ENCODE measurements at places on chromosomes 7 and 10.

GRCh38 chr7:155348806-155349205 is 51.1 kb downstream of the INSIG1 start:
- no peak for DNase-seq

- DNase-seq: no peak
Measured at GRCh38 chr7:30266686-30267085, 17.7 kb upstream of the ZNRF2 start.

GRCh38 chr10:101997803-101998202 is 58.2 kb downstream of the ARMH3 start:
- DNase-seq: no peak

GRCh38 chr10:101818872-101819633 is 809 bp upstream of the OGA start:
- DNase-seq: no peak

GRCh38 chr7:42017349-42017986 is 219.5 kb downstream of the GLI3 start:
- no peak for DNase-seq

- DNase-seq: no peak
Measured at GRCh38 chr10:80191589-80192270, 13.6 kb downstream of the ANXA11 start.

- no peak for DNase-seq
Measured at GRCh38 chr10:33721509-33721908, 387.0 kb upstream of the NRP1 start.

DNA sequence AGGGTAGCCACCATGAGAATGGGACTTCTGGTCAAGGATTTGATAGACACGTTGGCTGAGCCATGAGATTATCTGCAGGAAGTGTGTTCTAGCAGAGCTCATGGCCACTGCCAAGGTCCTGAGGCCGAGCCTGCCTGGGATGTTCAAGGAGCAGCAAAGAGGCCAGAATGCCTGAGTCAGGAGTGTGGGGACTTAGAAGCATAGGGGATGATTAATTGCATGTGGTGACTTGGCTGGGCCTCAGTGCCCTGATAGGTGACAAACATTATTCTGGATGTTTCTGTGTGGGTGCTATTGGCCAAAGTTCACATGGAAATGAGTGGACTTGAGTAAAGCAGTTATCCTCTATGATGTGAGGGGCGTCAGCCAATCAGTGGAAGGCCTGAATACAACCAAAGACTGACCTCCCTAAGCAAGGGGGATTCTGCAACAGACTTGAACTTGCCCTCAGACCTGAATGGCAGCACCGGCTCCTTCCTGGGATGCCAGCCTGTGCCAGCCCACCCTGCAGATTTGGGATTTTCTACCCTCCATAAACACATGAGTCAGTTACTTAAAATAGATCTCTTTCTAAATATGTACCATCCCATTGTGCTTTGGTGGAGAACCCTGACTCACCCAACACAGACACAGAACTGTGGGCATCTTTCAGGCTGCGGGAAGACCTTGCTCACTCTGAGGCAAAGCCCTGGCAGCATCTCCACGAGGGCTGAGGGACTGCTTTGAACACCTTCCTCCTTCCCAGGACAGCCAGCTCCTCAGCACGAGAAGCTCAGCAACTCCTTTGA is 363.9 kb upstream of the MGMT start:
- peak; percentile 76 for DNase-seq

GRCh38 chr7:70952311-70952710 is 179.6 kb upstream of the GALNT17 start:
- no peak for DNase-seq

- peak; percentile 87 for DNase-seq
Measured at GRCh38 chr7:77887567-77887966, 89.0 kb downstream of the PHTF2 start.
